ENCODE measurements at places on chromosomes 4 and X.

DNA sequence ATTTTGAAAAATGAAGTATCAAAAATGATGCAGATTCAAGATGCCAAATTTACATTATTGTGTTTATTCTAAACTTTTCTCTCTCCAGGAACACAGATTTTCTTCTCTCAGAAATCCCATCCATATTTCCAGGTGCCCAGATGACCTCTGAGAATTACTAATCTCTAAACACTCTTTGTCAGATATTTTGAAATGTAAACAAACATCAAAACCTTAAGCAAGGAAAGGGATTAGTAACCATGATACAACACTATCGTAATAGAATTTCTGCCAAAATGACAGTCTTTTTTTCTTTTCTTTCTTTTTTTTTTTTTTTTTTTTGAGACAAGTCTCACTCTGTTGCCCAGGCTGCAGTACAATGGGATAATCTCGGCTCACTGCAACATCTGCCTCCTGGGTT, 76.7 kb downstream of the PDS5A start:
- DNase-seq = no peak

DNA sequence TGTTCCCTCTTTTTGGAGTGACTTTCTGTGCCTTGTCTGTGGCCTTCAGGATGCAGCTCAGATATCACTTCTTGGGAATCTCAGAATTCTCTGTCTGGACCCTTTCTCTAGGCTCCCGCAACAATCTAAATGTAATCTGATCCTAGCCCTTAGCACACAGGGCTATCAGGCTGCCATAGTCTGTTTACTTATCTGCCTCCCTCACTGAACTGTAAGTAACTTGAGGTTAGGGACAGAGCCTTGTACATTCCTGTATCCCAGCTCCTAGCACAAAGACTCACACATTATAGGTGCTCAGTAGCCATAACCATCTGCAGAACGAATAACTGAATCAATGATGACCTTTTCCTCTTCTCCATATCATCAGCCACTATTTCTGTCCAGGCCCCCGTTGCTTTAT, 69.5 kb downstream of the RTL9 start:
- no peak for DNase-seq

DNA sequence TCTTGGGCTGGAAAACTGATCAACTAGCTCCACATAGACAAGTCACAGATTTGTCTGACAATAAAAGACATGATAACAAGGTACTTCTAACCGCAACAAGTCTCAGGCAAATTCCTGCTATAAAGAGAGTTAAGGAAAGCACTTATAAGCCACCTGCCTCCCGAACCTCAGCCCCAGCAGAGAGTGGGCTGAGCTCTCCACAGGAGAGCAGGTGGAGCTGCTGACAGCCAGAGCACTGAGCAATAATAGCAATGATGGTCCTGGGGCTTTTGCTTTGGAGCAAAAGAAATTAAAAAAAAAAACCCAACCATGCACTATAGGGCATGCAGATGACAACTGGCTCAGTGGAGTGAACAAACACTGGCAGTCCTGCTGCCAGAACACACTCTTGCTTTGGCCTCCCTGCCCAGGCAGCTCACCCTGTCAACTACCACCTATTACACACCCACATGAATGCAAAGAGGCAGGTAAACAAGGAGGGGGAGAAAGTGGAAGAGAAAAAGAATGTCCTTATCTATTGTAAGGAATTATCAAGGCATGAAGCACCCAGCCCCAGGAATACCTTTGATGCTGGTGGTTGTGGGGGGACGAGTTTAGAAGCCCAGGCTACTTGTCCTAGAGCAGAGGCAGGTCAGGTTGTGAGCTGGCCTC, 135.8 kb upstream of the DGKK start:
- DNase-seq = no peak

DNA sequence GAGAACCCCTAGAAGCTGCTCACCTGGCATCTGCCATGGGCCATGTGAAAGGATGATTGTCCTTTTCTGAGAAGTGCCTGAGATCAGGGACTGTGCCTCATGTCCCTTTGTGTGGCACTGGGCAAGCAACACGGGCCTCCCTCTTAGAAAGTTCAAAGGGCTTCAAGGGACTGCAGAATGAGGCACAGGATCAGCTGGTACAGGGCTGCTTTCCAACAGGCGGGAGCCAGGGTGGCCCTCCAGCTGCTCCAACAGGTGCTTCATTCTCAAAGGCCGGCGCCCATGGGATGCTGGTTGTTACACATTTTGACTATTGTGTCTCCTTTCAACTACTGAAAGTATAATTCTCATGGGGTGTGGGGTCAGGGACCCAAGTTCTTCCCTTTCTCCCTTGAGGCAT, 114.7 kb downstream of the ENPP6 start:
- no peak for DNase-seq

- DNase-seq = no peak
These were observed 78.3 kb upstream of the C1QTNF7 start for GRCh38 chr4:15349531-15349935.

- DNase-seq = no peak
These were observed 91.8 kb downstream of the CCNG2 start for GRCh38 chr4:77248805-77249204.

DNA sequence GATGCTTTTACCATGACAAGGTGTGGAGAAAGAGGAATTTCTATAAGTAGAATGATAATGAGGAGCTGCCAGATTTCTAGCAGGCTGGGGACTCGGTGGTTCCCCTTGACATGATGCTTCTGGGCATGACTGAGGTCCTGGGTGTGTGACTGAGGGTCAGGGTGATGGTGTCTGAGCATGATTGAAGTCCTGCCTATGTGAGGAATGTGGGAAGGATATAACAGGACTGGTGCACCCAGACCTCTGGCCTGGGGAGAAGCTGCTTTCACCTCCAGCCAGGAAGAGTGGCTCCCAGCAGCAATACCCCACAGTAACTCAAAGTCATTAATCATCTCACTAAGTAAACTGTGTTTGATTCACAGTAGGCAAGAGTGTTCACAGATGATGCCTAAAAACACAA, 17.4 kb downstream of the SORBS2 start:
- DNase-seq = no peak

DNA sequence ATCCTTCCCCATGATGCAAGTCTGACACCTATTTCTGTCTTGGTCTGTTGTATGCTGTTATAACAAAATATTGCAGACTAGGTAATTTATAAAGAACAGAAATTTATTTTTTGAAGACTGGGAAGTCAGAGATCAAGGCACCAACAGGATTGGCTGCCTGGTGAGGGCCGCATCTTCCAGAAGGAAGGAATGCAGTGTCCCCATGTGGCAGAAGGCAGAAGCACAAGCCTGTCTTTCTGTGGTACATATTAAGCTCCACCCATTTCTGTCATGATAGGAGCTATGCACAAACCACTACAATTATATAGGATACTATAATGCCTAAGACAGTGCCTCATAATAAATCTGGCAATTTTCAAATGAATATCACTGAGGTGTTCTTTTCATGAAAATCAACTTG, 502.3 kb upstream of the DIAPH2 start:
- no peak for DNase-seq

DNA sequence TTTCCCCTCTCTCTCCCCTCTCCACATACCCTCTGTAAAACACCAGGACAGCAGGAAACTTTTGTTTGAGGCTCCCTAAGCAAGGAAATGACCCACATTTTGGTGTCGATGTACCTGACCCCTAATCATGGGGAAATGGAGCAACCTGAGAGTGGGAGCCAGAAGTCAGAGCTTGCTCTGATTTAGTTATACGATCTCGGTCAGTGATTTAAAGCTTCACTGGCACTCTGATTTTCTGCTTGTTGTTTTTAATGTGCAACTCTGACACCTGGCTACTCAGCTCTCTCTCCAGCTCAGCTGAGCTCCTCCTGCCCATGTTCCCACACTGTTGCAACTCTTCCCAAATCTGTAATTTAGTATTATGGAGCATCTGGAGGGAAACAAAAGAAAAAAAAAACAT, 408.6 kb downstream of the ADAM29 start:
- no peak for DNase-seq

DNA sequence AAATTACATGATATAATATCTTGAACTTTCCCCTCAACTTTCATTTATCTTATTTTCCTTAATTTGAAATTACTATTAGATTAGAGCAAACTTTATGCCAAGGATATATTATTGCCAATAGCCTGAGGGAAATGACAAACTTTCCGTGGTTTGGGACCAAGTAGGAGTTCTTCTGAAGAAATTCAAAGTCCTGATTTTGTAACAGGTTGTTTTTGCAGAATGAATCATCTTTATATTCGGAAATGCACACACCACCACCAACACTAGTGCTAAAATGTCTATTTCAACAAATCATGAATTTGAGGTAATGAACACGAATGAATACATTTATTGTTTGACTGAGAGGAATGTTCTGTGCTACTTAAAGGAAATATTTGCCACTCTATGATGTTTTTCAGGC, 226.7 kb downstream of the GRIA2 start:
- DNase-seq = no peak

- no peak for DNase-seq
These were observed 9.1 kb downstream of the LAMTOR3 start for GRCh38 chr4:99885063-99885664.

GRCh38 chr4:140138428-140138827, 15.6 kb downstream of the MAML3 start:
- no peak for DNase-seq

- no peak for DNase-seq
These were observed 58.3 kb upstream of the RAP1GDS1 start for GRCh38 chr4:98202907-98203306.

GRCh38 chr4:137819964-137820383, 287.7 kb upstream of the PCDH18 start:
- DNase-seq = no peak

DNA sequence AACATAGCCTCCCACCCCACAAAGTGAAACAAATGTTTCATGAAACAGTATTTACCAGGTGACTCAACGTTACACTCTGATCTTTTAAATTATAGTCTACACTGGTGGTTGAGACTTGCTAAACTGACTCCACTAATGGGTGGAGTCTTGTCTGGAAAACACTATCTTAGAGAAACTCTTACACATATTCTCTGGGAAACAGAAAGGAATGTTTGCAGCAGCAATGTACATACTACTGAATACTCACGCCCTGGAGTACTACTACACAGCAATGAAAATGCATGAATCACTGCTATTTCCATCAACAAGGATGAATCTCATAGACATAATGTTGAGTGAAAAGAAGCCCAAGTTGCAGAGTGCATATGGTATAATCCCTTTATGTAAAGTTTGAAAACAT, 208.5 kb upstream of the IGFBP7 start:
- no peak for DNase-seq

DNA sequence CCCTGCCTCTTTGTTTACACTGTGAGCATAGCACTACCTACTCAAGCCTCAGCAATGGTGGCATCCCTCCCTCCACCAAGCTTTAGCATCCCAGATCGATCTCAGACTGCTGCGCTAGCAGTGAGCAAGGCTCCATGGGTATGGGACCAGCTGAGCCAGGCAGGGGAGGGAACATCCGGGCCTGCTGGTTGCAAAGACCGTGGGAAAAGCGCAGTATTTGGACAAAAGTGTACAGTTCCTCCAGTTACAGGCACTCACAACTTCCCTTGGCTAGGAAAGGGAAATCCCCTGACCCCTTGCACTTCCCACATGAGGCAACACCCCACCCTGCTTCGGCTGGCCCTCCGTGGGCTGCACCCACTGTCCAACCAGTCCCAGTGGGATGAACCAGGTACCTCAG, 26.5 kb downstream of the EGF start:
- no peak for DNase-seq

DNA sequence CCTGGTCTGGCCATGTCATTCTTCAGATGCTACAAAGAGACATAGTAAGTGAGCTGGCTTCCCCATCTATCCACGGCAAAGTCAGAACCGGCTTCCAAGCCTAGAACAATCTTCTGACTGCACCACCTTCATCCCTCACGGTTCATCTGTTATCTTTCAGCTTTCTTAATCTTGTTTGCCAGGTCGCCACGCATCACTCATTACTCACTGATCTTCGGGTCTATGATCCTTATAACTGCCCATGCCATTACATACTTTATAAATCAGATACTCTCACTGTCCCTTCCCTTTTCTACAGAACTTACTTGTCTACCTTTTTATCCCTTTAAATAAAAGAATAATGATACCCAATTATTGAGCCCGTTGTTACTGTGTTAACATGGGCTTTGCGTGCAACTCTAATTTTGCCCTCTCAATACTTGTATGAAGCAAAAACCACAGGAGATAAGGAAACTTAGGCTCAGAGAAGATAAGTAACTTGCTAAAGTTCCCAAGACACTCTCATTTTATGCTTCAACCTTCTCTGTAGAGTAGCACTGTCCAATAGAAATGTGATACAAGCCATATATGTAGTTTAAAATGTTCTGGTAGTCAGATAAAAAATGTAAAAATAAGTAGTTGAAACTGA, 171.7 kb downstream of the AMELX start:
- DNase-seq = no peak

- DNase-seq = no peak
These were observed 1.8 kb downstream of the NLGN4X start for GRCh38 chrX:6226596-6227452.

DNA sequence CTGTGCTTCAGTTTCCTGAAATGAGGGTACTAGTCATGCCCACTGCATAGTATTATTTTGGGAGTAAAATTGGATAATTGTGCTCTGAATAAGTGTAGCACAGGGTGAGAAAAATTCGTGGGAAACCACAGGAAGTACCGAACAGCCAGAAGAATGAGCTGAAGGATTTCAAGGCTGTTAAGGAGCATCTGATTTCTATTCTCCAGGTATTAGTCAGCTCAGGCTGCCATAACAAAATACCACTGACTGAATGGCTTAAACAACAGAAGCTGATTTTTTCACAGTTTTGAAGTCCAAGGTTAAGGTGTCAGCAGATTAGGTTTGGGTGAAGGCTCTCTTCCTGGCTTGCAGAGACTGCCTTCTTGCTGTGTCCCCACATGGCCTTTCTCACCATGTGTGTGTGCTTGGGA, 41.9 kb downstream of the WWC2 start:
- DNase-seq = no peak

GRCh38 chr4:89483833-89484232, 176.2 kb upstream of the GPRIN3 start:
- DNase-seq = no peak

DNA sequence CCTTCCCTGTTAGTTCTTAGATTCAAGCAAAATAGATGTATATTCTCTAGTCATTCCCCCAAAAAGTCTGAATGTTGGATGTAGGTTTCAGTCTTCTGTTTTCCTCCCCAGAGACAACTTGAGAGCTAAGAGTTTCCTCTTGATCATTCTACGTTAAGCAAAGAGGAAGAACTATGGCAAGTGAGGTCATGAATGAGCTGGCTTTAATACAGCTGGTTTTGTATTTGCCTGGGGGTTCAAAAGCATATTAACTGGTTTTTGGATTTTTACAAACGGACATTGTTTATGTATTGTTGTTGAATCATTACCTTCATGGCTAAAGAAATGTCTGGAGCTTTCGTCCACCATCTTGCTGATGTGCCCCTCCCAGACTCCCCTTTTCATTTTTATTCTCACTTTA, 916.7 kb upstream of the POU3F4 start:
- DNase-seq = no peak

Measured in stimulated activated CD4-positive, alpha-beta T cell treated with anti-CD3 and anti-CD28 coated beads, Interleukin-4, amount 100 ng/mL, for 4 hours (primary cell).